Hepatic stellate cell (primary cell): ENCODE measurements at places on chromosomes 16 and 17.

DNA sequence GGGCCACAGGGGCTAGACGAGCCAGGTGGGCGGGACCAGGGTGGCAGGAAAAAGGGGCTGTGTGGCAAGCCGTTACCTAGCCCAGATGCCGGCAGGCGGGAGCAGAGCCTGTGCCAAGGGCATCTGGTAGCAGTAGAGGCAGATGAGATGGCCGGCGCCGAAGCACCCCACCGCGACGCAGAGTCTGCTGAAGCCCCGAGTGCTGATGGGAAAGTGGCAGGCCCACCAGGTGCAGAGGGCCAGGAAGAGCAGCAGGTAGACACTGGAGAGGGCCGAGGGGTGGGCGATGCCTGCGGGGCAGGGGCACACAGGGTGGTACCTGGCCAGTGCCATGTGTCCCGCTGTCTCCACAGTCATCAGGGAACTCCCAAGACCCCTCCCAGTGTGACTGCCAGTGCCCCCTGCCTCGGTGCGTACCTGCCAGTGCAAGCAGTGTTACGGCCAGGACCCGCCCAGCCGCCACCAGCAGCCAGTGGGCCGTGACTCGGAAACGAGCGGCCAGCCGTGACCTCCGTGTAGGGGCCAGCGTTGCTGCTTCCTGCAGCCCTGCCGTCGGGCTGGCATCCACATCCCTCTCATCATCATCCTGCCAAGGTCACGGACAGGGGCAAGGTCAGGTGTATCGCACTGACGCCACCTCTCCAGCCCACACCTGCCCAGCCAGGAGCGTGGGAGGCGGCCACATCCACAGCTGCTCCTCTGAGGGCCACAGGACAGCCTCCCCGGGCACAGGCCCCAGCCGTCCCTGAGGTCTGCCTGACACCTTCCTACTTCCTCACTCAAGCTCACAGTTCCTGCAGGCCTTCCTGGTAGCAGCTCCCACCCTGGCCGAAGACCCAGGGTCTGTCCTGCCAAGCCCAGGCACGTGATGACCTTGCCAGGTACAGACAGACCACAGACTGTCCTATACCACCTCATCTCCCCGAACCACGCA lies 32.1 kb downstream of the CTU2 start:
- DNase-seq = no peak

- DNase-seq = no peak
Observed at GRCh38 chr17:42670789-42671657, 5.8 kb downstream of the PLEKHH3 start.

GRCh38 chr17:14366199-14366598 lies 65.3 kb downstream of the HS3ST3B1 start:
- DNase-seq = no peak

DNA sequence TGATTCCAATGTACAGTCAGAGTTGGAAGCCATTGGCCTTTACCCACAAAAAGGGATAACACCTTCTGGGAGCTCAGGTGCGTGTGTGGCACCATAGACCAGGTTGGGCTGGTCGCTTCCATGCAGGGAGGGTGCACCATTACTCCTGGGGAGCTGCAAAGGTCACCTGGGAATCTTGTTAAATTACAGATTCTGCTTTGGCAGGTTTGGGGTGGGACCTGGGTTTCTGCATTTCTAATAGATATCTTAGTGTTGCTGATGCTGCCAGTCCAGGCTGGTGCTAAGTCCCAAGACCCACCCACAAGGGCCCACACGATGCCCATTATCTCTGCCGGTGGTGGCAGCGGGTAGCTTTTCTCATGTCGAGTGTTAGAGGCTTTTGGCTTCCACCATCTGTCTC lies 148.3 kb upstream of the CACNG5 start:
- no peak for DNase-seq

DNA sequence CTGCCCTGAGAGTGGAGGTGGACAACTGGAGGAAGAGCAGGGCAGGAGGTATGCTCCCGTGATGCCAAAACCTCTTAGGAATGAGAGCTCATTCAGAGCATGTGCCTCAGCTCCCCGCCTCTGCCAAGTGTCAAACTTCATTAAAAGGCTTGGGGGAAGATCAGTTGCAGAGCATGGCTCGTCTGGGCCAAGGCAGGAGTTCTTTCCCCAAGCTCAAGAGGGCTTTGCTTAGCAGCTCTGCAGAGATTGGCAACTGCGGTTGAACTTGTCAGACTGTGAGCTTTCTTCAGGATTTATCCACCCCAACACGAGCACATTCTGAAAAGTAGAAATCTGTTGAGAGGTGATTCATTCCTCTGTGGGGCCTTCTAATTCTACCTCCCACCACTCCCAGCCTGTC lies 248.1 kb downstream of the HS3ST3A1 start:
- no peak for DNase-seq

GRCh38 chr17:412211-413015 lies 59.8 kb upstream of the RPH3AL start:
- DNase-seq = peak; percentile 66

DNA sequence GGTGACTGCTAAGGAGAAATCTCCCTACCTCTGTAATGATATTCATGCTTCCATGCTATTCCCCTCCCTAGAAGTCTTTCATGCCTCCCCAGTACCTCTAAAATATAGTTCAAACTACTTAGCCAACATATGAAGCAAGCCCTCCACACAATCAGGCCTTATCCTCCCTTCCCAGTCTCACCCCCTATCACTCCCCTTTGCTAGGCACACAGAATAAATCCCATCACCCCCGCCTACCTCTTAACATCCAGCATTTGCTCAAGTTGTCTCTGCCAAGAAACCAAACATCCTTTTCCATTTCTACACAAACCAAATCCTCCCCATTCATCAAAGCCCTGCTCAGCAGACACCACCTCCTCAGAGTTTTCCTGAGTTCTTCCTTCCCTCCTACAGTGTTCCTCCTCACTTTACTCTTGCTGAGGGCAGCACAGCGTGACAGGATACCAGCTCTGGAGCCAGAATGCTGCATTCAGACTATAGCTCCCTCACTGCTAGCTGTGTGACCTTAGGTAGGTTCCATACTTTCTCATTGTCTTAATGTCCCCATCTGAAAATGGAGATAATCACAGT lies 7.0 kb downstream of the TOM1L2 start:
- no peak for DNase-seq

- no peak for DNase-seq
Observed at GRCh38 chr17:67272312-67273047, 27.5 kb upstream of the HELZ start.

DNA sequence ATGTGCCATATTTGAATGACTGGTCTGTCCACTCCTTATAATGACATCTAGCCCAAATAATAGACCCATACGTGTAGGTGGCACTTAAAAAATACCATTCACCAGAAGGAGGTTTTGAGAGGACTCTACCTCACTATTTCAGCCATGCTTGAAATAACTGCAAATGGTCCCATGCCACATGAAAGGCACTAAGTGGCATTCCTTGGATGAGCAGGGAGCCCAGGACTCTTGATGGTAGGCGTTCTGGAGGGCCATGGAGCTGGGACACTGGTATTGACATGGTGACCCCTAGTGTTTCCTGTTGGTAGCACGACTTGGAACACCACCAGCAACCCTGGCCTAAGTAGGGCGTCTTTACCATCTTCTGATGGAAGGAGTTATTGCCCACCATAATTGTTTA lies 148.7 kb upstream of the ZFHX3 start:
- peak; percentile 57 for DNase-seq

- DNase-seq = no peak
Observed at GRCh38 chr17:49468811-49469385, 26.2 kb upstream of the NGFR start.

DNA sequence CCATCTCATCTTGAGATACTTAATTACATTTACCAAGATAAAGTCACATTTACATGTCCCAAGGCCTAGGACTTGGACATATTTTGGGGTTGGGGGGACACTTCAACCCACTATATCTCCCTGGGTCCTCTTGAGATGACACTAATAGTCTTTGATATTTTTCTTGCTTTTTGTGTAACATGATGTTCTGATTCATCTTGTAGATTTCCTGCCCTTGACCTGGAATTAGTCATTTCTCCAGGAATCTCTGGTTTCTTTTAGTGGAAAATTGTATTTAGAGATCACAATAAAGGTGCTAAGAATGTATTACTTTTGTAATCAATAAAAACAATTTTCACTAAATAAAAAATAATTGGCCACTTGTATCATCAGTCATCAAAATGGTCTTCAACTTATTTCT lies 157.3 kb downstream of the VPS53 start:
- peak; percentile 36 for DNase-seq

DNA sequence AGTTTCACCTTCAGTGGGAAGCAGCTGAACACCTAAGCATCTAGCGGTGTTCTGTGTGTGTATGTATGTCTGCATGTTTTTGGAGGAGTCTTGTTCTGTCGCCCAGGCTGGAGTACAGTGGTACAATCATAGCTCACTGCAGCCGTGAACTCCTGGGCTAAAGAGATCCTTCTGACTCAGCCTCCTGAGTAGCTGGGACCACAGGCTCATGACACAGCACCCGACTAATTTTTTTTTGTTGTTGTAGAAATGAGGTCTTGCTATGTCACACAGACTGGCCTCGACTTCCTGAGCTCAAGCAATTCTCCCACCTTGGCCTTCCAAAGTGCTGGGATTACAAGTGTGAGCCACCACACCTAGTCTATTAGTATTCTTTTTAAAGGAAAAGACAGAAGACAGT lies 30.2 kb upstream of the FAAP100 start:
- no peak for DNase-seq

DNA sequence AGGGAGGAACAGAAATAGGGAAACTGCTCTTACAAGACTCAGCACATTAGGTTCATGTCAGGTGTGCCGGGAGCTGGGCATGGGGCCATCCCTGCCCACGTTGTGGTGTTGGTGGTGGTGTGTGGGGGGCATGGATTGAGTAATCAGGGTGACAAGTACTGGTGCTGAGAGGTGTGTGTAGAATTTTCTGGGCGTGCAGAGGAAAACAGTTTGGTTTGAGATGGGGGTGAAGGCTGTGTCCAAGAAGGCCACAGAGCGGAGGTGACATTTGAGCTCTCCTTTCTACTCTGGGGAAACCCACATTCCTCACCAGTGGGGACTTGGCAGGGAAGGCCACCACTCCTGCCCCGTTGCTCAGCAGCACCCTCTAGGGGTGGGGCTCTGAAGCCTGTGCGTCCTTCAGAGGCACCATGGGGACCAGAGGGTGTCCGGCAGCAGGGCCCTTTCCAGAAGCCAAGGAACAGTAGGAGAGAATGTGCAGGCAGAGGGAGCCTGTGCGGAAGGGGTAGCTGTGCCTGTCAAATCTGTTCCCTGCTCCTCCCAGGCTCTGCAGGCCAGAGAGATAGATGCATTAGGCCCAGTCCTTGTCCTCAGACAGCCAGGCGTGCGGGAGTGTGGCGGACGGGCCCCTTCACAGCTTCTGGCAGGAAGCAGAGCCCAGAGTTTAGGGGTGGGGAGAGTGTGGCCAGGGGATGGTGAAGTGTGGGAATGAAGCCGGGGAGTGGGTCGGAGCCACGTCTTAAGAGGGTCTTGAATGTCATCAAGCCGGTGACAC lies 48.7 kb upstream of the GSE1 start:
- DNase-seq = peak; percentile 30

GRCh38 chr17:81193470-81194224 lies 27.6 kb upstream of the AATK start:
- no peak for DNase-seq

DNA sequence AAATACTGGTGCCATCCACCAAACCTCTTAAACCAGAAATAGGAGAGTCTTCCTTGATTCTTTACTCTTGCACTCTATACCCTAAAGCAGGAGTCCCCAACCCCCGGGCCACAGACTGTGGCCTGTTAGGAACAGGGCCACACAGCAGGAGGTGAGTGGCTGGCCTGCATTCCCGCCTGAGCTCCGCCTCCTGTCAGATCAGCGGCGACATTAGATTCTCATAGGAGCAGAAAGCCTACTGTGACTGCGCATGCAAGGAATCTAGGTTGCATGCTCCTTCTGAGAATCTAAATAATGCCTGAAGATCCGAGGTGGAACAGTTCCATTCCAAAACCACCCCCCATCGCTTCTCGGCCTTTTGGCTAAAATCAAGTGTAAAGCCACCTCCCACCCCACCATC lies 30.3 kb upstream of the SRCIN1 start:
- no peak for DNase-seq

DNA sequence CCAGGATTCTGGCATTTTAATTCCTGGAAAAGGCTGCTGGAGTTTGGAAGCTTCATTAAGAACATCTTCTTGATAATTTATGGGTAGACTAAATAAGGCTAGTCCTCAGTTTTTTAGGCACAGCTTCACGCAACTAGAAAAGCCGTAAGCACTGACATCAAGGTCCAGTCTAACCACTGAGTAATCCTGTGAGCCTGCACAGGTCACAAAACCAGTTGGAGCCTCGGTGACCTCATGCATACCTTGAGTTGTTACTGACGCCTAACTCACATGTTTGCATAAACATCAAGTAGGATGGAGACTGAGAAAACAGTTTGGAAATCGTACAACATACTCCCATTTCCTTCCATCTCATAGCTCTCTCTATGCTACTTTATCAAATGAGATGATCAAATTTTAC lies 63.8 kb upstream of the RCVRN start:
- DNase-seq = no peak

- no peak for DNase-seq
Observed at GRCh38 chr17:58193641-58194255, 1.2 kb downstream of the EPX start.

DNA sequence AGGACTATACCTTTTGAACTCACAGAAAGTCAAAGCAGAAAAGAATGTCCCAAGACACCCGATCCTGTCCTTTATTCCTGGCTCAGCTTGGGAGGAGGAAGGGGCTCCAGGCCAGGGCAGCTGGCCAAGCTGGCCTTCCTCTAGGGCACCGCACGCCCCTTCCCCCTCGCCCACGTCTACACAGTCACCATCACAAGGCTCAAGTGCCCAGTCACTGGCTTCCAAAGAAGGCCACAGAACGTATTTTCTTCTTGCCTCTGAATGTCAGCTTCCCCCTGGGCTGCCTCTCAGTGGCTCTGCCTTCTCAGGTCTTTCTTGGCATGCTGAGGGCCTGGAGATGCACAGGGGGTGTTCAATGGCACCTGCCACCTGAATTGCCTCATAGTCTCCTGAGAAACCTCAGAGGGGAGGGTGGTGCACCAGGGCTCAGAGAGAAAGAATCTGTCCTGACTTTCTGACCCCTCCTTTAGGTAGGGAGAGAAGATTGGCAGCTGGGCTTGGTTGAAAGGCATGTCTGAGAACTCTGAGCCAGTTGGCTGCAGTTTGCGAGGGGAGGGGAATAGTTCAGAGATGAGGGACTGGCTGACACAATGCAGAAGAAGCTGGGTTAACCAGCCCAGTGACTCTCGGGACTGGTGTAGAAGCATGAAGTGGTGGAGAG lies 2.1 kb downstream of the DHRS11 start:
- DNase-seq = no peak

- no peak for DNase-seq
Observed at GRCh38 chr17:1229900-1230501, 40.2 kb upstream of the BHLHA9 start.

- no peak for DNase-seq
Observed at GRCh38 chr17:21014498-21014897, 28.3 kb downstream of the USP22 start.

- DNase-seq = peak; percentile 90
Observed at GRCh38 chr16:1300664-1301476, 8.6 kb upstream of the UBE2I start.
